ENCODE measurements at places on chromosomes 13 and 19. TPM values are rescaled to one million over a fixed set of nuclear protein-coding genes. Genes with fewer than 3 reads are reported as not detected.

GRCh38 chr13:60379837-60380565, 17.0 kb upstream of the TDRD3 start:
- no peak for DNase-seq

- no peak for DNase-seq
Measured at GRCh38 chr19:46239193-46240024, 9.9 kb downstream of the IGFL1 start.

GRCh38 chr19:11355160-11356073, at the start of gene PLPPR2:
Gene PLPPR2 (plus strand): TSS chr19:11355432. CDS start chr19:11357674, 2,242 bp downstream.
- peak; percentile 75 for DNase-seq

DNA sequence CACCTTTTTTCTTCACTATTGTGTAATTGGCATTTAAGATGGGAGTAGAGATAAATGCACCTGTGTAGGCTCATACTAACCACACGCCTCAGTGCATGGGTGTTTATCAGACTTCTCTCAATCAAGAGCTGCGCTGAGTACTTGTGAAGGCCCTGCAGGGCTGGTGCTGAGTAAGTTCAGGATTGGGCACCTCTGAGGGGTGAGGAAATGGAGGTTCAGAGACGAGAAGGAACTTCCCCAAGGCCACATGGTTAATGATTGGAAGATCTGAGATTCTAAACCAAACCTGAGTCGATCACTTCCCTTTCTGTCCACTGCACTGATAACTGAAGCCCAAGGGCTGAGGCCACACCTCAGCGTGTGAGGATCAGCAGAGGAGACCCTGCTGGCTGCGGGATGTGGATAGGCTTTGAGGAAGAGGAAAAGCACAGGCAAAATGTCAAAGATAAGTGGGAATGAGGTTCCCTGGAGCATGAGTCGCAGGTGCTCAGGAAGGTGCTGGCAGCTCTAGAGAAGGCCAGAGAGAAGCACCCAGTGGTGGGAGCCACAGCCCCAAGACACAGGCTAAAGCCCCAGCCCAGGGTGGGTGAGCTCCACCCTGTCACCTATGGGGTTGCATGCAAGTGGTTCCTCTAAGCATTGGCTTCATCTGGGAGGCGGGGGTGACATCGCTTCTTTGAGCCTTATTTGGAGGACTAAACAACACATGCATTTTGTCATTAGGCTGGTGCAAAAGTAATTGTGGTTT, 32.3 kb upstream of the GJB6 start:
- DNase-seq, result no peak

The CEACAM20 gene
- polyA plus RNA-seq, result not detected
